ENCODE measurements at places on chromosomes 5 and 9.

DNA sequence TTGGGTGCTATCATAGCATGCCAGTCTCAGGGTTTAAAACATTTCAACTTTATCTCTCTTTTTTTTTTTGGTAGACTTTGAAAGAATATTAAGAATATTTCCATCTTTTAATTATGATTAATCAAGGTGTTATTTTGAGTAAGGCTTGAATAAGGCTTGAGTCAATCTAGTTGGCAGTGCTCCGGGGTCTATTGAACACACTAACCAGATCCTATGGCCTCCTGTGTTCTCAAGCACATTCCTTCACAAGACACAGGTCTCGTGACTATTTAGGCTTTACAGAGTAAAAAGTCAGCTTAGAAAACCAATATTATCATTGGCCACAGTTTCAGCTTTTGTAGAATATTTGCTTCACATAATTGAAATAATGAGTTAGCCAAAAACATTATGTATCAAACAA is 151.2 kb downstream of the ARHGEF28 start:
- no peak for DNase-seq

DNA sequence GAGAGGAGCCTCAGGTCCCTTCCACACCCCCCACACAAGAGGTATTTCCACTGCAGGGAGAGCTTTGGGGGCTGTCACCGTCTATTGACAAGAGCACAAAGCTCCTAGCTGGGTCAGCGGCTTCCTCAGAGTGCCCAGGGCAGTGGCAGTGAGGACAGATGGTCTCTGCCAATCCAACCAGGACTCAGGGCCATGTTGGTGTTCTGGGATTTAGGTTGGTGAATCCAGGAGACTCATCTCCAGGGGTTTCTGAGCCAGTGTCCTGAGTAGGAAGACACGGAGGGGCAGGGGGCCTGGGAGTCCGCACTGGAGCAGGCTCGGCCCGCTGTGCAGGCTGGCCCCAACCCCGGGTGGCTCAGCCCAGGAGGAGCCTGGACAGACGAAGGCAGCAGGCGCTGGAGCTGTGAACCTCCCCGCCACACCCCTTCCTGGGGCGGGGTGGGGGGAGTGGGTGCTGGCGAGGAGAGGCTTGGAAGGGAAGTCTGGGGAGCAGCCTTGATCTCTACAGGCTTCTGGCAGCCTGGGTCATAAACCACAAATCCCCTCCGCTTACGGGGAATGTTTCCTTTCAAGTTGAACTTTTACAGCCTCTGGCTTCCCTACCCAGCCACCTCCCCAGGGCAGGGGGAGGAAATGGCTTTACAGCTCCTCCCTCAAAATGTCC is 19.6 kb downstream of the CRB2 start:
- DNase-seq = no peak

GRCh38 chr5:83562791-83563557 is 91.4 kb downstream of the VCAN start:
- no peak for DNase-seq

- DNase-seq = no peak
These were observed 213.4 kb upstream of the ELL2 start for GRCh38 chr5:96175090-96175489.

- DNase-seq = no peak
These were observed 15.2 kb upstream of the TGFBI start for GRCh38 chr5:136013559-136013958.

DNA sequence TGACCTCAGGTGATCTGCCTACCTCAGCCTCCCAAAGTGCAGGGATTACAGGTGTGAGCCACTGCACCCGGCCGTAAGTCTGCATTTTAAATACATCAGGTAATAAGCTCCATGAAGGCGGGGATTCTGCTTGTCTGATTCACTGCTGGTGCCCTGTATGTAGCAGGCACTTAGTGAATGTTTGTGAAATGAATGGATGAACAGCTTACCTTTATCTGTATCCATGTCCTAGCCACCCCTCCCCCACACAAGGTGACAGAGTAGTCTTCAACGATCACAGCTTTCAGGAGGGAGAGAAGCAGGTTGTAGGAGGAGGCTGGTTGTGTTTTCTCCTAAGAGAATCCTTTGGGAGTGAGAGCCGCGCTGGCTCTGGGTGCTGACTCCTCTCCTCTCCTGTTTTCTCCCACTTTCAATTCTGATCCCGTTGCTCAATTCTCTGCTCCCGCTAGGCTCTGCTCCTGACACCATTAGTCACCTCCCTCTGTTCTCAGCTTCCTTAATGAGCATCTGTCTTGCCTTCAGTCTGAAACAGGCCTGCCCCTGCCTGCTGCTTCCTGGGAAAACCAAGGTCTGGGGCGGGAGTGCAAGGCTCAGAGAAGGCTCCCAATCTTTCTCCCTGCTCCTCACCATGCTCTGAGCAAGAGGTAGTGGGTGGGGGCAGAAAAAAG is 88.8 kb upstream of the CTNNA1 start:
- DNase-seq = no peak
